ENCODE measurements at places on chromosomes 12 and 14. TPM values are rescaled to one million over a fixed set of nuclear protein-coding genes. Genes with fewer than 3 reads are reported as not detected.

DNA sequence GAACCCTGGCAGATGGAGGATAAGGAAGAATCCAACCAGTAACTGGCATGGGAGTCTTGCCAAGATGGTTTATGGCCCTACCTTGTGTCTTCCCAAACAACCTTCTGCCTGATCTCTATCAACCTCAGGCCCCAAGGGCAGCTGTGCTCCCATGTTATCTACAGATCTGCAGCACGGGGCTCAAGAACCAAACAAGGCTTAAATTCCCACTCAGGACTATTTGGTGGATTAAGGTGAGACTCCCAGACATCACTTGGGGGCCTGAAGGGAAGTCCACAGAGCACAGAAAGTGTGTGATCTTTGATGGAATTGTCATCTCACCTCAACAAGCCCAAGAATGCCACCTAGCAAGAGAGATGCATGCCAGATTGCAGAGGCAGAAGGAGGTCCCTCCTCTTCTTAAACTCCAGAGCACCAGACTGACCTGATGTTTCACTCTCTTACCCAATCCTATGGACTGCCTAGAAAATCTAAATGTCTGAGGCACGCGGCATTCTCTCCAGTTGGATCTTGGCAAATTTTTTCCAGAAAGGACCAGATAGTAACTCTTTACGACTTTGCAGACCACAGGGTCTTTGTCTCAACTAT, 759.5 kb upstream of the TBX3 start:
- DNase-seq = no peak

DNA sequence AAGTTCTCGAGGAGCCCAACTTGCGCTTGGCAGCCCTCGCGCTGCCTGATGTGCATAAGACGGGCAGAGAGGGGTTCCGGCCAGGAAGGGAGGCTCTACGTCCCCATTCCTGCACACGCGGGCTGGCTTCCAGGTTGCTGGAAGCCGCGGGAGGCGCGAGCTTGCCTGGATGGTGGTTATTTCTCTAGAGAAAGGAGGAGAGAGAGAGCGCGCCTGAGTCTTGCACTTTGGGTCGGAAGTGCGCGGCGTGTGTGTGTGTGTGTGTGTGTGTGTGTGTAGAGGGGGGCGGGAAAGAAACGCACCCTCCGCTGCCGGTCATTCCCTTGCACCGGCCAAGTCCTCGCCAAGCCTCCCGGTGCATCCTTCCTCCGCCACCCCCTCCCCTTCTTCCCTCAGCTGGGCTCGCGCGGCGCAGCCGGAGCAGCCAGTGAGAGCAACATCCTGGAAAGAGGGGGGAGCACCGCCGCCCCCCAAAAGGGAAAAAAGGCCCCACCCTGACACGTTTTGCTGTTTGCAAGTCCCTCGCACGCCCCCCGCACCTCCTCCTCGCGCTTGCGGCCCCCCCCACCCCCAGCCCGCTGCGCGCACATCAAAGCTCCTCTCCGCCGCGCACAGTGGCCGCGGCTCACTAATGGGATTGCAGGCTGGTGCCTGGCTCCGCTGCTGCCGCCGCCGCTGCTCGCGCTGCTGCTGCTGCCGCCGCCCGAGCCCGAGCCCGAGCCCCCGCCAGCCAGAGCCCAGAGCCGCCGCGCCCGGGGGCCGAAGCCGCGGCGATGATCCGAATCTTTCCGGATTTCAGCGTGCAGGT, 4.4 kb upstream of the NPAS3 start:
- no peak for DNase-seq

- DNase-seq = no peak
These were observed 52.1 kb downstream of the PSMA6 start for GRCh38 chr14:35344107-35344807.

GRCh38 chr14:23070262-23071129, 13.2 kb upstream of the CDH24 start:
- DNase-seq = no peak

DNA sequence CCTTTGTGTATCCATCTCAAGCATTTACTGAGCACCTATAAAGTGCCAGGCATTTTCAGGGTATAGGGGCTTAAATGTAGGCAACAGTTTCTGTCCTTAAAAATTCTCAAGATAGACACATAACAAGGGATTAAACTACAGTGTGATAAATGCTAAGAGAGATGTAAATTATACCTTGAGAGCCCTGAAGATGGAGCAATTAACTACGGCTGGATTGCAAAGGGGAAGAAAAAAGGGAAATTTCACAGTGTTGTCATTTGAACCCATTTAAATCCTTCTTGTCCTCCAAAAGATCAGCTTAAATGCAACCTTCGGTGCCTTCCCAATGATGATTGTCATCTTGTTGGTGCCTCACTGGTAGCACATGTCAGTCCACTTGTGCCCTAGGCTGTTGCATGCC, 11.5 kb upstream of the IL26 start:
- DNase-seq = peak; percentile 68

GRCh38 chr12:111431772-111432171, 26.0 kb downstream of the SH2B3 start:
- DNase-seq = no peak

- no peak for DNase-seq
These were observed 12.2 kb downstream of the TMEM121 start for GRCh38 chr14:105538481-105539049.

DNA sequence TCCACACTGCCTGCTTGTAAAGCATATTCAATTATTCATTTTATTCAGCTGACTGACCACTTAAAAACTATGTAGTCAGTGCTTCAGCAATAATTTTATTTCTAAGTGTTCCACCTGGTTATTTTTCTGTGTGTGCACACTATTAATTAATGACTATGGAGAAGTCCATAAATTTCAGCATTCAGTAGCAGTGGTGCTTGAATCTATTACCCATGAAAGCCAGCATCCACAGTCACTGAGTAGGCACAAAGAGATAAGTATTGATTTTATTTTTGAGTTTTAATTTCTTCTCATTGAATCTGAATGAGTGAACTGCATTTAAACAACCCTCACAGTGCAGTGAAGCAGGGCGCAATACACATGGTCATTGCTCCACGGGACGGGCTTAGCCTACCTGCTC, 643.1 kb downstream of the GALC start:
- DNase-seq = no peak

GRCh38 chr12:53292426-53292825, 2.9 kb upstream of the PFDN5 start:
- DNase-seq = no peak

DNA sequence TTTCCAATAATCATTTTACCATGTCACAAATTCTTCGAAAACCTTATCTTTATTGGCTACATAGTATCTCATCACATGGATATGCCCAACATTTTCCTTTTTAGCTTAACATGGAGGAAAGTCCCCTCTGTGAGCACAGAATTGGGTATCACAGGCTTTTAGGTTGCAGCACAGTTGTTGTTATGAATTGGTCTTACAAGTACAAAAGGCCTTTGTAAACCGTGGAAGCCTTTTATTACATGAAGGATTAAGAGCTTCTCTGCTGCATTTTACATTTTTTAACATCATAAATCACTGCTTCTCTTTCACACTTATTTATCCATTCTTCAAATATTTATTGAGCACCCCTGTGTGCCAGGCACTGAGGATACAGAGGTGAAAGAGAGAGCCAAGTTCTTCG, 26.2 kb downstream of the UBE3B start:
- DNase-seq = no peak

DNA sequence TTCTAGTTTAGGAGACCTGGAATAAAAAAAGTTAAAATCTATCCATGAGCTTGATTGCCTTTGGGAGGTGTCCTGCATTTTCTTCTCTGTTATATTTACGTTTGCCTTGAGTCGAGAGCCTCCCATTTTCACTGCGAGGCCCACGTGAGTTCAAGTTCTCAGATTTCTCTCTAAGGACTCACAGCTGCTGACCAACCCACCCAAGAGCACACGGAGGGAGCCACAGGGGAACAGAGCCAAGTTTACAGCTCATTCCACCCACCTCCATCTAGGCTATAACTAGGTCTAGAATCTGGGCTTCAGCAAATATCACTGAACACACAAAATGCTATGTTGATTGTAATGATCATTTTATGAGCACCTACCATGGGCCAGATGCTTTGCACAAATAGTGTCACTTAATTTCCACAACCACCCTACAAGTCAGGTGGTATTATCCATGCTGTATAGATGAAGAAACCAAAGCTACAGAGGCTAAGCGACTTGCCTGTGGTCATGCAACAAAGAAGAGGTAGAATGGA, 16.7 kb downstream of the ALDH1L2 start:
- DNase-seq = peak; percentile 45

GRCh38 chr12:70270108-70270507, 26.9 kb downstream of the CNOT2 start:
- DNase-seq = no peak

DNA sequence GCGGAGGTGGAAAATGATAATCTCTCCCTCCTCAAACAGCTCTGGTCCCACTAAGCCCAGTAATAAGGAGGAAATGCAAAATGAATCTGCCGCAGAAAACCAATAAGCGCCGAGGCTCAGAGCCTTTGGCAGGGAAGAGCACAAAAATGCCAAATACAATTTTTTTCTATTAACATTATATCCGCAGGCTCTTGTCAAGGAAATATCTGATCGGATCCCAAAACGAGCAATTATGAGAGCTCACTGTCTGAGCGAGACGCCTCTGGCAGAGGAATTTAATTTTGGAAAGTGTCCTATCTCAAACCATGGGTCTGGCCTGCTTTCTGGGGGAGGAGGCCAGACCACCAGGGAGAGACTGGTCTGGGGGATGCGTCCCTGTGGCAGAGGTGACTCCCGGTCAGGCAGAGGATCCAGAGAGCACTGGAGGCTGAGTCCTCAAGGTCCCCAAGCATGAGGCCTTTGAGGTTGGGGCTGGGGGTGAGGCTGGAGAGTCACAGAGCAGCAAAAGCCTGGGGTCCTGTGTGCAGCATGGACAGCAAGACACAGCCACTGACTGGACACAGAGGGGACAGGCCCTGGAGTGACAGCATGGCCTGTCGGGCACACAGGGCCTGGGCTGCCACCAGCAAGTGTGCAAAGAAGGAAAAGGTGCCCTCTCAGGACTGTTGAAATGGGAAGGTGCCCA, 342.8 kb upstream of the SFSWAP start:
- DNase-seq = no peak

- DNase-seq = no peak
These were observed 53.4 kb downstream of the PRMT8 start for GRCh38 chr12:3544296-3544965.

- DNase-seq = peak; percentile 9
These were observed 122.0 kb upstream of the ATXN7L3B start for GRCh38 chr12:74415633-74416032.

The INHBC gene
- total RNA-seq = not detected

The AMDHD1 gene
- 0.17 TPM for total RNA-seq

The NEUROD4 gene
- total RNA-seq = not detected

The FBLN5 gene
- 20.0 TPM for total RNA-seq
